Activated CD8-positive, alpha-beta T cell treated with anti-CD3 and anti-CD28 coated beads, Interleukin-2, amount 10 ng/mL, durations not matched to agents 7 days and 5 days (primary cell): ENCODE measurements at places on chromosomes 6 and 20. TPM values are rescaled to one million over a fixed set of nuclear protein-coding genes. Genes with fewer than 3 reads are reported as not detected.
A peak's percentile ranks its signal among the peaks of the same experiment; 100 is the strongest.

Gene PSORS1C2
- total RNA-seq: not detected

Gene EGFL8
- 9.8 TPM for total RNA-seq

Gene NFKBIL1
- total RNA-seq: 13.5 TPM

Gene RGS17
- not detected for total RNA-seq

Gene MPIG6B
- total RNA-seq: 0.71 TPM

GRCh38 chr6:139569566-139569965 is 195.1 kb upstream of the CITED2 start:
- no peak for DNase-seq

- DNase-seq: peak; percentile 47
Measured at GRCh38 chr20:12012241-12013222, 94.8 kb downstream of the BTBD3 start.

DNA sequence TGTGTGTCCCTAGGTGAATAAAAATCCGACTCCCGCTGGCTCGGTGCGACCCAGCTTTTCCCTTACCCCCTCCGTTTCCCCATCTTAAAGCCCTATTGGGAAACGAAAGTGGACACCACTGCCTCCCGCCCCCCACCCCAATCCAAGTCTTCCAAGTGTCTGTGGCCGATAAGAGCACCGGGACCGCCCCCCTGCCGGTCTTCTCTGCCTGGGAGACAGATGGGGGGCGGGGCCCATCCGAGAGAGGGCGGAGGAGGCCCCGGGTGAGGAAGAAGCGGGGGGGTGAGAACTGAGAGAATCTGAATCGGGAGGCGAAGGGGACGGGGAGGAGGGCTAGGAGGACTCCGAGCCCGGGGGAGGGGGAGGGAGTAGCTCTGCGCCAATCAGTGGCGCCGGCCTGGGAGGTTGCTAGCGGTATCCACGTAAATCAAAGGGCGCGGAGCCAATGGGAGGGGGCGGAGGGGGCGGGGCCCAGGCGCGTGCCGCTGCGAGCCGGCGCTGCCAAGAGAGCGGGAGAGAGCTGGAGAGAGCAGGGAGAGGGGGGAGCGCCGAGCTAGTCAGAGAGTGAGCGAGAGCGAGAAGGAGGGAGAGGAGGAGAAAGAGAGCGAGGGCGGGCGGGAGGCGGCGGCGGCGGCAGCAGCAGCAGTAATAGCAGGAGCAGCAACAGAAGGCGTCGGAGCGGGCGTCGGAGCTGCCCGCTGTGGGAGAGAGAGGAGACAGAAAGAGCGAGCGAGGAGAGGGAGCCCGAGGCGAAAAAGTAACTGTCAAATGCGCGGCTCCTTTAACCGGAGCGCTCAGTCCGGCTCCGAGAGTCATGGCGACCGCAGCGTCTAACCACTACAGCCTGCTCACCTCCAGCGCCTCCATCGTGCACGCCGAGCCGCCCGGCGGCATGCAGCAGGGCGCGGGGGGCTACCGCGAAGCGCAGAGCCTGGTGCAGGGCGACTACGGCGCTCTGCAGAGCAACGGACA is at the start of gene POU3F2:
Gene POU3F2 (plus strand): TSS at position 515 of the 972 bp plus-strand sequence. CDS start 300 bp downstream, at position 815.
- peak; percentile 68 for DNase-seq

DNA sequence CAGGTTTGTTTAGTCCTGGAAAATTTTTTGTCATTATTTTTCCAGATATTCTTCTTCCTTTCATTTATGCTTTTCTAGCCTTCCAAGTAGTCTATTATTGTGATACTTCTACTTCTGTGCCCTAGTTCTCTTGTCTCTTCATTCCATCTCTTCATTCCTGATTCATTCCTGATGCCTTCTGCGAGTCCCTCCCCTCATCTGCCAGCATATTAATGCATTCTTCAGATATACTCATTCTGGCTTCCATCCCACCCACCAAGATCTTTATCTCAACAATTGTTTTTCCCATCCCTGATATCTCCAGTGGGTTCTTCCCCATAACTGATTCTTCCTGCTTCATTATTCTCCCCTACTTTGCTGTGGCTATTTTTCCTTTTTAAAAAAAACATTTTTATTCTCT is 35.2 kb downstream of the ALDH5A1 start:
- no peak for DNase-seq

DNA sequence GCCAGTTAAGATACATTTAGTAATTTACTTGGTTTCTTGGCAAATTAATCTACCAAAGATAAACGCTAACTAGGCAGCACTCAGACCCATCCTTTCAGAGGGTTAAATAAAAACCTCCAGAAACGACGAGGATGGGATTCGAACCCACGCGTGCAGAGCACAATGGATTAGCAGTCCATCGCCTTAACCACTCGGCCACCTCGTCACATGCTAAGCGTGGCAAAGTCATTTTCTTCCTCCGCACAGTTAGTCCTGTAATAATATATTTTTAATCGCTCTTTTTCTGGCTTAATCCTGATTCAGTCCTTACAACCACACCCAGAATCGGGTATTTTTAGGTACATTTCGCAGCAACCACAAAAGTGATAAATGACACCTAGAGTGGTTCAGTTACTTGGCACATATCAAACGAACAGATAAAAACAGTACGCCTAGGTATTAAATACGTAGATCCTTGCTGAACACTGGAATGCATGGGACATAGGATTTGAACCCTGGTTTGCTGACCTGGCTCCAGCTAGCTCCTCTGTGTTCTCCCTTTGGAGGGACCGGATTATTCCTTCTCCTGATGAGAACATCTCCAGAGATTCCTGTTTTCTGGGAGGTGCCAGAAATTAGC is 71.6 kb downstream of the GPX5 start:
- peak; percentile 33 for DNase-seq

- no peak for DNase-seq
Measured at GRCh38 chr20:50557549-50558134, 47.5 kb downstream of the PTPN1 start.

GRCh38 chr6:52557389-52558265 is 19.2 kb downstream of the TRAM2 start:
- no peak for DNase-seq
